Effector memory CD4-positive, alpha-beta T cell (primary cell): ENCODE measurements at places on chromosomes 16 and 17.

DNA sequence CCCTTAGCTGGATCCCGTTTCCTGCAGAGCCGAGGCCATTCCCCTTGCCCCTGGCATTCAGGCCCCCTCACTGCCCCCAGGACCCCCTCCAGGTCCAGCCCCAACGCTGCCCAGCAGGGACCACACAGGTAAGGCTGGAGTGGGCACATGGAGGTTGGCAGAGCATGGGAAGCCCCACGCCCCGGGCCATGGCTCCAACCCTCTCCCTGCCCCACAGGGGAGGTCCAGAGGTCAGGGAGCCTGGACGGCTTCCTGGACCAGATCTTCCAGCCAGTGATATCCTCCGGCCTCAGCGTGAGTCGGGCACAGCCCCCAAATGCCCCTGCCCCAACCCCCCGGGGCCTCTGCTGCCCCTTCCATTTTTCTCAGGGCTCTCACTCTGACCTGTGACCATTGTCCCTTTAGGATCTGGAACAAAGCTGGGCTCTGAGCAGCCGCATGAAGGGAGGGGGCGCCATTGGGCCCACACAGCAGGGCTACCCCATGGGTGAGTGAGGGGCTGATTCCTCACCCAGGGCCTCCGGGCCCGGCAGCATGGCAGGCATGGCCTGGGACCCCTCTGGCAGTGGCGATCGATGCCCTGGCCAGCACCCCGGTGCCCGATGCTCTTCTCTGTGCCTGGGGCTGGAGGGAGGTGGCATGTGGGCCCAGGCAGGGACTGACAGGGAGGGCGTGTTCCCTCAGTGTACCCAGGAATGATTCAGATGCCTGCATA, 18.5 kb upstream of the SMIM5 start:
- no peak for DNase-seq

DNA sequence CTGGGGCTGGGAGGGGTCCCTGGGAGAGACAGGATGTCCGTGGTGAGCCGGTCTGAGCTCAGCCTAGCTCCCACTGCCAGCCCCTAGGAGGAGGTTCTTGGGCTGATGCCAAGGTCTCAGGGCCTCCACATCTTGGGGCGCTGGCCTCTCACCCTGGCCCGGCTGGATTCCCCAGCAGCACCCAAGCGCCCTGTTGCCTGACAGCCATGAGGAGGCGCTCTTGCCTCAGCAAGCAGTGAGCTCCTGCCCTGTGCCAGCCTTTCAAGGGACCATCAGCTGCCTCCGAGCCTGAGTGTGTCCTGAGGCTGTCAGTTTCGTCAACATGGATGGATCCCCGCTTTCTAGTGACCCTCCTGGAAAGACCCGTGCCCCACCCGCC, 234.9 kb upstream of the CIBAR2 start:
- DNase-seq: no peak

DNA sequence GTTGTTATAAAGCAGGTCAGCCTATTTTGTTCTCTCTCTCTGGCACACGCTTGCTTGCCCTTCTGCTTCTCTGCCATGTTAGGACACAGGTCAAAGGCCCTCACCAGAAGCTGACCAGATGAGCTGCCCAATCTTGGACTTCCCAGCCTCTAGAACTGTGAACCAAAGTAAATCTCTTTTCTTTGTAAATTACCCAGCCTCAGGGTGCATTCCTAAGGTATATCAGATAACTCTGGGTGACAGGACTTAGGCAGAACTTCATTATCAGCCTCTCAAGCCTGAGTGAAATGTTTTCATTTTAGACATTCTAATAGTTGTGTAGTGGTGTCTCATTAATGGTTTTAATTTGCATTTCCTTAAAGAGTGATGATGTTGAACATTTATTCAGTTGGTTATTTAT, 124.3 kb downstream of the CDRT15L2 start:
- no peak for DNase-seq

DNA sequence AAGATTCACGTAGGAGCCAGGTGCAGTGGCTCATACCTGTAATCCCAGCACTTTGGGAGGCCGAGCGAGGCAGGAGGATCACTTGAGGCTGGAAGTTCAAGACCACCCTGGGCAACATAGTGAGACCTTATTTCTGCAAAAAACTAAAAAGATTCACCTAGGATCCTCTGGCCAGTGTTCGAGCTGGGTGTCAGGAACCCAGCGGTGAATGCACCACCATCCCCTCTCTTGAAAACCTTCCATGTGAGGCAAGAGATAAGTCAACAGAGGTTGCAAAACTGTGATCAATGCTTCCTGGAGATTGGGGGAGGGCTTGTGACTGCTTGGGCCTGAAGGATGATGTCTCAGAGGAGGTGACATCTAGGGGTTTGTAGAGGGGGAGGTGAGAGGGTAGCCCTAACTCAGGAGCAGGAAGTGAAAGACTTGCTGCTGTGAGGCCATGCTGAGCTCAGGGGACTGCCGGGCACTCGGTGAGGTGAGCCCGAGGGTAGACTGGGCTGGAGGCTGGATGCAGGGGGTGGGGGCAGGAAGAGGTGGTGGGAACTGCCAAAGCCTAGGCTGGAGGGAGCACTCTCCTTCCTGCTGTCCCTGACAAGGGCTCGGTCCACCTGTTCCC, 11.7 kb downstream of the GJD3 start:
- DNase-seq: no peak

- DNase-seq: no peak
Measured at GRCh38 chr17:17078832-17079231, 36.6 kb downstream of the MPRIP start.

DNA sequence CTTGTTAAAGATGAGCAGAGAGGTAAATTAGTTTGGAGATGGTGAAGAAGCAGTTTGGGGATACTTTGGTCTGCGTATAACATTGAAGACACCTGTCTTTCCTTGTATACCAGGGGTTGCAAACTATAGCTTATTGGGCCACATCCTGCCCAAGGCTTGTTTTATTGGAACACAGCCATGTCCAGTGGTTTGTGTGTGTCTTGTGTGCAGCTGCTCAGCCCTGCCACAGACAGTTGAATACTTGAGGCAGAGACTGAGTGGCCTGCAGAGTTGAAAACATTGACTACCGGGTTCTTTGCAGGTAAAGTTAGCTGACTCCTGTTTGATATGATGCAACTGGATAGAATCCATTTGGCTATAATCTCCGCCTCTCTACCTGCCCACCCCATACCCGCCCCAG, 224.4 kb downstream of the PRKCA start:
- no peak for DNase-seq

GRCh38 chr17:80270836-80271235, 10.2 kb downstream of the RNF213 start:
- DNase-seq: no peak

- DNase-seq: no peak
Measured at GRCh38 chr17:48930435-48930873, 14.2 kb downstream of the SNF8 start.

DNA sequence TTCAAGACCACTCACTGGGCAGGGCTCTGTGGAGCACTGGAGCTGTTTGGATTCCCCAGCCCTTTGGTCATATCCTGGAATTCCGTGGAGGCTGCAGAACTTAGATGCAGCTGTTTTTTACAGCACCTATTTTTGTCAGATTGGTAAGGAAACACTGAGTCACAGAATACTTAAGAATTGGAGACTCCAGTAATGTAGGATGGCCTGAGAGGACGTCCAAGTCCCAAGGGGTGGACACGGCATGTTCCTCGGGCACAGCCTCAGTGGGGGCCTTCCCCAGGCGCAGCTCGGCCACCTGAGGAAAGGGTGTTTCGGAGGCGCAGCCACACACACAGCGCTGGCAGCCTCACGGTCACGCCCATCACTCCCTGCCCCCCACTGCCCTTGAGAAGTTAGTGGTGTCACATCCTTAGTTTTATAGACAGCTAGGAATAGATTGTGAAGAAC, 14.8 kb downstream of the PLD6 start:
- DNase-seq: no peak

DNA sequence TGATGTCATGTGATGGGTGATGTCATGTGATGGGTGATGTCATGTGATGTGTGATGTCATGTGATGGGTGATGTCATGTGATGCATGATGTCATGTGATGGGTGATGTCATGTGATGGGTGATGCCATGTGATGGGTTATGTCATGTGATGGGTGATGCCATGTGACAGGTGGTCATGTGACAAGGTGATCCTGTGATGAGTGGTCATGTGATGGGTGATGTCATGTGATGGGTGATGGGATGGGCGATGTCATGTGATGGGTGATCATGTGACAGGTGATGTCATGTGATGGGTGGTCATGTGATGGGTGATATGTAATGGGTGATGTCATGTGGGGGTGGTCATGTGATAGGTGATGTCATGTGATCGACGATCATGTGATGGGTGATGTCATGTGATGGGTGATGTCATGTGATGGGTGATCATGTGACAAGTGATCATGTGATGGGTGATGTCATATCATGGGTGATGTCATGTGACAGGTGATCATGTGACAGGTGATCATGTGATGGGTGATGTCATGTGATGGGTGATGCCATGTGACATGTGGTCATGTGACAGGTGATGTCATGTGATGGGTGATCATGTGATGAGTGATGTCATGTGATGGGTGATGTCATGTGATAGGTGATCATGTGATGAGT, 17.2 kb downstream of the CD300LB start:
- no peak for DNase-seq

GRCh38 chr17:47279062-47279801, 25.6 kb downstream of the ITGB3 start:
- no peak for DNase-seq

DNA sequence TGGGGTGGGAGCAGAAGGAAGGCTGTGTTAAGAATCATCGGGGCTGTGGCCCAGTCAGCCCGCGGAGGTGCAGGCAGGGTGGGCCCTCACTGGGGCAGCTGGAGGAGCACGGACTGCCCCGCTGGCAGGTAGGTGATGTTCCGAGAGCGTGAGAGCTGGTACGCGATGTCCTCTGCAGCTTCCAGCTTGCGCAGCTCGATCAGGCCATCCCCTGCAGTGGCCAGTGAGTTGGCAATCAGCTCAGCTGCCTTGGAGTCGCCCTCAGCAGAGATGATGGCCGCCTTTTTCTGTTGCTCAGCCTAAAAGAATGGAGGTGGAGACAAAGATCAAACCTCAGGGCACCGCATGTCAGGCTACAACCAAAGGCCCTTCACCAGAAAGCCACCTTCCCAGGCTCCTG, 9.8 kb downstream of the PHB1 start:
- DNase-seq: no peak

DNA sequence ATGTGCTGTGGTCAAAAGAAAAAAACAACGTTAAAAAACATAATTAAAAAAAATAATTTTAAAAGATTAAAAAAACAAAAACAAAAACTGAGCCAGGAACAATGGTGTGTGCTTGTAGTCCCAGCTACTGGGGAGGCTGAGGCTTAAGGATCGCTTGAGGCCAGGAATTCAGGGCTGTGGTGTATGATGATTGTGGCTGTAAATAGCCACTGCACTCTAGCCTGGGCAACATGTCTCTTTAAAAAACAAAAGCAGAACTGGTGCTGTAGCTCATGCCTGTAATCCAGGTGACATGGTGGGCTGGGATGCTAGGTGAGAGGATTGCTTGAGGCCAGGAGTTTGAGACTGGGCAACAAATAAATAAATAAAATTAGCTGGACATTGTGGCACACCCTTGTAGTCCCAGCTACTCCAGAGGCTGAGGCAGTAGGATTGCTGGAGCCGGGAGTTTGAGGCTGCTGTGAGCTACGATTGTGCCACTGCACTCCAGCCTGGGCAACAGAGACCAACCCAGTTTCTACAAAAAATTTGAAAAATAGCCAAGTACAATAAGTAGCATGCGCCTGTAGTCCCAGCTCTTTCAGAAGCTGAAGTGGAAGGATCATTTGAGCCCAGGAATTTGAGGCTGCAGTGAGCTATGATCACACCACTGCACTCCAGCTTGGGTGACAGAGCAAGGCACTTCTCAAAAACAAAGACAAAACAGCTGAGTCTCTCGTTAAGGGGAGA, 43.6 kb downstream of the NFATC3 start:
- no peak for DNase-seq

GRCh38 chr16:29804020-29804419, 2.3 kb upstream of the MAZ start:
- no peak for DNase-seq

- no peak for DNase-seq
Measured at GRCh38 chr16:80273635-80274538, 266.9 kb upstream of the DYNLRB2 start.

GRCh38 chr17:44212507-44213402, 6.7 kb downstream of the UBTF start:
- DNase-seq: no peak

DNA sequence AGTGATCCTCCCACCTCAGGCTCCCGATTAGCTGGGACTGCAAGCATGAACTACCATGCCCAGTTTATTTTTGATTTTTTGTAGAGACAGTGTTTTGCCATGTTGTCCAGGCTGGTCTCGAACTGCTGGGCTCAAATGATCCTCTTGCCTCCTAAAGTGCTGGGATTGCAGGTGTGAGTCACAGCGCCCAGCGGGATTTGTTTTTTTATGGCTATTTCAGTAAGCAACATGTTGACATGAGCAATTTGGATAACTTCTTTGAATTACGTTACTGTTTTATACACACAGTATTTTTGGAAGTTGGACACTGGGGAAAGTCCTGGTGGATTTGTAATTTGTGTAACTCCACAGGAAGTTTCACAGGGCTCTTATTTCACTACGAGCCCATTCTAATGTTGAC, 18.5 kb upstream of the RHOT1 start:
- DNase-seq: no peak

GRCh38 chr17:53891726-53892125, 69.0 kb downstream of the KIF2B start:
- DNase-seq: no peak
